ENCODE measurements at places on chromosomes 12 and 14. TPM values are rescaled to one million over a fixed set of nuclear protein-coding genes. Genes with fewer than 3 reads are reported as not detected.

SRGAP1 gene
- 4.6 TPM for total RNA-seq

EGLN3 gene
- total RNA-seq = 25.4 TPM

CMAS gene
- total RNA-seq = 27.3 TPM

SERPINA5 gene
- total RNA-seq = 24.8 TPM

FAM186B gene
- 0.24 TPM for total RNA-seq

SYCP3 gene
- total RNA-seq = not detected

MAPKAPK5 gene
- 19.0 TPM for total RNA-seq

PRIMA1 gene
- total RNA-seq = not detected

ATL1 gene
- 0.47 TPM for total RNA-seq

TMTC1 gene
- total RNA-seq = 3.6 TPM

- H3K27ac ChIP-seq = no peak overlapping the region
- DNase-seq = peak; percentile 73
- peaks cover 5% of the 10 kb centered on the region for H3K4me1 ChIP-seq
- H3K4me3 ChIP-seq = peak overlapping the region; percentile 29
- H3K36me3 ChIP-seq = no peaks in the 10 kb centered on the region
These were observed 37.5 kb upstream of the CORO1C start for GRCh38 chr12:108768591-108769500.

GRCh38 chr12:122834921-122835749, at the start of gene HIP1R:
HIP1R (plus strand) TSS chr12:122835457; CDS start chr12:122835551, 94 bp downstream.
- H3K4me1 ChIP-seq = peaks cover 22% of the 10 kb centered on the region
- peak within 1 kb of the TSS; percentile 67 for H3K4me3 ChIP-seq
- no peaks in the 10 kb centered on the region for H3K27me3 ChIP-seq
- H3K27ac ChIP-seq = peak within 1 kb of the TSS; percentile 89
- DNase-seq = peak; percentile 77
- H3K36me3 ChIP-seq = no peaks in the 10 kb centered on the region

DNA sequence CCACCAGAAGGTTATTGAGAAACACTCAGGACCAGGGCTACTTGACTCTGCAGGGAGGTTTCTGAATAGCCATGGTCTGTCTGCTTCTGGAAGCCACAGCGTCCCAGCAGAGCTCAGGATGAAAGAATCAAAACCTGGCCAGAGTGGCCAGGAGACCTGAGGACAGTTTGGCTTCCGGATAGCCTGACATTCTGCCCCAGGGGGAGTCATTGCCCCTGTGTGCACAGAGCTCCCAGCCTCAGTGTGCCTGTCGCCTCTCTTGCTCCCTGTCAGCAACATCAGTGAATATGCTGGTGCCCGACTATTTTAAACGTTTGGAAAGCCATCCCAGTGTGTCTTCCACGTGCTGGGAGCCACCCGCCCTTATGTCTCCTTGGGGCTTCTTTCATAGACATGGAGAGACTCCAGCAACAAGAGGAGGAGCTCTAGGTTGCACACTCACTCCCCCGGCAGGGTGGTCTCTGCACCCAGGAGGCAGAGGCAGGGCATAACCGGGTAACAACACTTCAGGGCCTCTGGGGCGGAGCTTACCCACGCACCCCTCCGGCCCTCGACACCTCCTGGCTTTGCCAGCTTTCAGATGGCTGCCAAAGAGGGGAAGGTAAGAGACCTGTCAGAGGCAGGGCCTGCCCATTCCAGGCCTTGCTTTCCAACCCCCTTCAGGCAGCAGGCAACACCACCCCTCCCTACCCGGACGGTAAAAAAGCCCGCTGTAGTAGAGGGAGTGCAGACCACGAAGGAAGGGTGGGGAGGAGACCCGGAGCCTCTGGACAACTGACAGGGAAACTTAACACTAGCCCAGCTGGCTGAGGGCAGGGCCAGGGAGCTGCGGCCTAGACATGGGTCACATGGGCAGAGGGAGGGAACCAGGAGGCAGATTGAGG, 19.0 kb upstream of the SLC6A12 start:
- no peaks in the 10 kb centered on the region for H3K36me3 ChIP-seq
- no peak for DNase-seq
- H3K4me3 ChIP-seq = no peak overlapping the region
- no peak overlapping the region for H3K27ac ChIP-seq
- H3K27me3 ChIP-seq = no peaks in the 10 kb centered on the region
- no peaks in the 10 kb centered on the region for H3K4me1 ChIP-seq

- peaks cover 6% of the 10 kb centered on the region for H3K4me1 ChIP-seq
- H3K4me3 ChIP-seq = no peak overlapping the region
These were observed 78.4 kb downstream of the DAD1 start for GRCh38 chr14:22510527-22511110.

DNA sequence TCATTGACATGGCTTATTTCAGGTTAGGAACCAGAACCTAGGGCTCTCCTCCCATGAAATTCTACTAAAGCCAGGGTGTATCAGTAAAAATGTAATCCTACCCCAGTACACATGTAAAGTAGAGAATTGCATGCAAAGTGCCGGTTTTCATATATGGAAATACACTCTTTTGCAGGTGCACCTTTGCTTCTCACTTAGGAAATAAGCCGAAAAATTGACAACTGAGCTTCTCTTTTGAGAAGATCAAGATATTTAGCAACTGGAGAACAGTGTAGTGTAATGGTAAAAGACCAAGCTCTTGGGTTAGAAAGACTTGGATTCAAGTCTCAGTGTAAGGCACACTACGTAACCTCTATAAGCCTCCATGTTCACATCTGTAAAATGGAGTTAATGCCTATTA, 82.4 kb downstream of the SLC38A6 start:
- no peaks in the 10 kb centered on the region for H3K27me3 ChIP-seq
- no peak overlapping the region for H3K4me3 ChIP-seq
- no peaks in the 10 kb centered on the region for H3K4me1 ChIP-seq
- H3K27ac ChIP-seq = no peak overlapping the region

DNA sequence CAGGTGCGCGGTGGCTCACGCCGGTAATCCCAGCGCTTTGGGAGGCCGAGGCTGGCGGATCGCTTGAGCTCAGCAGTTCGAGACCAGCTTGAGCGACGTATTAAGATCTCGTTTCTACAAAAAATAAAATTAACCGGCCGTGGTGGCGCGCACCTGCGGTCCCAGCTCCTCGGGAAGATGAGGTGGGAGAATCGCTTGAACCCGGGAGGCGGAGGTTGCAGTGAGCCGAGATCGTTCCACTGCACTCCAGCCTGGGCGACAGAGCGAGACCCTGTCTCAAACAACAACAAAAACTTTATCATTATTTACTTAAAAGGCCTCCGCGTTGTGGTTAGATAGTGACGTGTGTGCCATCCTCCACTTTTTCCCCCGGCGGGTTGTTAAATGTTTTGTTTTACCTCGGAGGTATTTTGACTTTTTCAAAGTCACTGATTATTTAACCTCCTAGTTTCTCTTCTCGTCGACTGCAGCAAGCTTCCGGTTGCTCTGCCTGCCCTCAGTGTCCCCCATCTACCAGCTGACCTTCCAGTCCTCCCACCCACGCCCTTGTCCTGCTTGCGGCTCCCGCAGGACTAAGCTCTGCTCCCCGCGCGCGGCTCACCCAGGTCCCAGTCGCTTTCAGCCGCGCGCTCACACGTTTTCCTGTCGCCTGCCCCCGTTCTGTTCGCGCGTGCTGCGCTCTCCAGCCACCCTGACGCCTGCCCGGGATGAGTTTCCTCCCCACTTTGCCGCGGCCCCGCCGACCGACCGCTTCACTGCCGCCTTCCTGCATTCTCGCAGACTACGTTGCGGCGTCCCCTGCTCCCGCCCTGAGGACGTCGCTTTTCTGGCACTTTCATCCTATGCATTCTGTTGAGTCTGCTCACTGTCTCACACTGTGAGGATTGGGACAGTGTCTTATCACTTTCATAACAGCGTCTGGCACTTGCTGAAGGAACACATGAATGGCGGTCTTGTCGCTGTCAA, 1.2 kb upstream of the SCAF11 start:
- no peaks in the 10 kb centered on the region for H3K4me1 ChIP-seq
- no peaks in the 10 kb centered on the region for H3K36me3 ChIP-seq
- peak overlapping the region; percentile 67 for H3K4me3 ChIP-seq

- H3K4me1 ChIP-seq = no peaks in the 10 kb centered on the region
- no peak overlapping the region for H3K27ac ChIP-seq
- H3K4me3 ChIP-seq = no peak overlapping the region
These were observed 108.8 kb upstream of the RFLNA start for GRCh38 chr12:124185971-124186686.

- no peak overlapping the region for H3K4me3 ChIP-seq
- no peaks in the 10 kb centered on the region for H3K27me3 ChIP-seq
- H3K4me1 ChIP-seq = no peaks in the 10 kb centered on the region
- H3K36me3 ChIP-seq = no peaks in the 10 kb centered on the region
- H3K27ac ChIP-seq = no peak overlapping the region
- no peak for DNase-seq
These were observed 31.9 kb downstream of the CEP83 start for GRCh38 chr12:94427501-94428381.

GRCh38 chr12:96368233-96368632, 32.0 kb downstream of the CDK17 start:
- no peaks in the 10 kb centered on the region for H3K36me3 ChIP-seq
- H3K4me1 ChIP-seq = peaks cover 6% of the 10 kb centered on the region
- H3K27me3 ChIP-seq = no peaks in the 10 kb centered on the region
- H3K4me3 ChIP-seq = no peak overlapping the region

GRCh38 chr14:71647086-71647784, 285.0 kb upstream of the RGS6 start:
- no peak overlapping the region for H3K27ac ChIP-seq
- no peak for DNase-seq
- no peaks in the 10 kb centered on the region for H3K4me1 ChIP-seq
- H3K36me3 ChIP-seq = no peaks in the 10 kb centered on the region

GRCh38 chr14:75249251-75249957, 29.2 kb upstream of the FOS start:
- no peak overlapping the region for H3K4me3 ChIP-seq
- no peaks in the 10 kb centered on the region for H3K36me3 ChIP-seq
- H3K27ac ChIP-seq = no peak overlapping the region
- DNase-seq = no peak
- H3K4me1 ChIP-seq = peaks cover 21% of the 10 kb centered on the region

DNA sequence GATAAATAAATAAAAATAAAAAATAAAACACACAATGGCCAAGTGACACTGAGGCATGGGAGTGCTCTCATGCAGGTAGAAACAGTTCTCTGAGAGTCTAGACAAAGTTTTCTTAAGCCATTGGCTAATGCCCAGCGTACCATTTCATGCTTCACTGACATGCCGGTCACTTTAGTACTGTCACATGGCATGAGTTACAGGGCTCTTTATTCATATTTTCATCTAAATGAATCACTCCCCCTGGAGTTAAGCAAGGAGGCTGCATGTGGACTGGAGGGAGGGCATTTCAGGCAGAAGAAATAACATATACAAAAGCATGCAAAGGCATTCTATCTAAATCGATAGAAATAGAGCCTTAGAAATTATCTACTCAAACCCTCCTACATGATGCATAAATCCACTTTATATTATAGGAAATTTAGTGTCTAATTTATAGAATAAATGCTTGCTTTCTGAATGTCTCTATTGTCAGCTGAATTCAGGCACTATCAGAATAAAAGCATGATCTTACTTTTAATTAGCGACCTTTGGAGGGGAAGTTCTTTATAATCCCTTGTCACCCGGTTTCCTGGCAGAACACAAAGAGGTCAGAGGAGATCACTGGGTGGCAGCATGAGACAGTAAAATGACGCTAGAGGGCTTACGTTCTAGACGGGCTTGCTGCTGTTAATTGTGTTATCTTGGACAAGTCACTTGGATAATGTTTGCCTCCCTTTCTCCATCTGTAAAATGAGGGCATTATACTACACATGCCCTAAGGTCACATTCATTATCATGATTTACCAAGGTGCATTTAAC, 17.5 kb downstream of the DYRK4 start:
- H3K27ac ChIP-seq = no peak overlapping the region
- H3K4me3 ChIP-seq = no peak overlapping the region
- H3K36me3 ChIP-seq = no peaks in the 10 kb centered on the region
- H3K27me3 ChIP-seq = no peaks in the 10 kb centered on the region
- no peaks in the 10 kb centered on the region for H3K4me1 ChIP-seq

DNA sequence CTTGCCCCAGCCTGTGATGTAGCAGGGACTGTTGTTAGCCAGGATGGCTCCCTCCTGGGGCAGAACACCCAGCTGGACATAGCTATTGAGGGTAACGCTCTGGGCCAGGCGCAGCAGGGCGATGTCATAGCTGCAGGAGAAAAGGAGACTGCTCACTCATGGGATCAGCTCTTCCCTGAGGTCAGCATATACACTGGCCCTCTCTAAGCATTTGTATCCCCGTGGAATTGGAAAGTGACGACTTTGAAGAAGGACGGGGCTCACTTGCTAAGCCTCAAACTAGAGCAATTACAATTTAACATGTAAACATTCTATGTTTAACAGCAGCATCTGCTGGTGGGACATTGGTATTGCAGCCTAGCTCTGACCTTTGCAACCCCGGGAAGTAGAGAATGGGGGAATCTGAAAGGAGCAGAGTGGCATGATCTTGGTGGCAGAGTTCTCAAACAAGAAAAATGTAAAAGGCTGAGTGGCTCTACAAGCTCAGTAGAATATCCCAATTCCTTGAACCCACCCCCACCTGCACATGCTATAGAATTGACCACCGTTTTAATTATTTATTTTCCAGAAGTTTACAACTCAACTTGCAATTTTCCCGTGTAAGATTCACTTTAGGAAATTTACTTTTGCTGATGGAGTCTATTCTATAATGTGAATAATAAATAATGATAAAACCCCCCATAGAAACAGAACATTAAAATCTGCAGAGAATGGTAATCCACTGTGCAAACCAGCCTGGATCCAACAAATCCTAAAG, 5.0 kb downstream of the CELA1 start:
- H3K27ac ChIP-seq = no peak overlapping the region
- H3K36me3 ChIP-seq = no peaks in the 10 kb centered on the region
- H3K27me3 ChIP-seq = no peaks in the 10 kb centered on the region
- peak; percentile 45 for DNase-seq
- no peaks in the 10 kb centered on the region for H3K4me1 ChIP-seq
- peak overlapping the region; percentile 14 for H3K4me3 ChIP-seq

GRCh38 chr12:94706250-94706661, 55.9 kb upstream of the TMCC3 start:
- no peak overlapping the region for H3K4me3 ChIP-seq
- H3K27me3 ChIP-seq = no peaks in the 10 kb centered on the region
- no peak for DNase-seq
- H3K36me3 ChIP-seq = no peaks in the 10 kb centered on the region

All from right lobe of liver (tissue), 6 donors.